Astrocyte of the spinal cord (primary cell): ENCODE measurements at places on chromosomes 2 and 18.

DNA sequence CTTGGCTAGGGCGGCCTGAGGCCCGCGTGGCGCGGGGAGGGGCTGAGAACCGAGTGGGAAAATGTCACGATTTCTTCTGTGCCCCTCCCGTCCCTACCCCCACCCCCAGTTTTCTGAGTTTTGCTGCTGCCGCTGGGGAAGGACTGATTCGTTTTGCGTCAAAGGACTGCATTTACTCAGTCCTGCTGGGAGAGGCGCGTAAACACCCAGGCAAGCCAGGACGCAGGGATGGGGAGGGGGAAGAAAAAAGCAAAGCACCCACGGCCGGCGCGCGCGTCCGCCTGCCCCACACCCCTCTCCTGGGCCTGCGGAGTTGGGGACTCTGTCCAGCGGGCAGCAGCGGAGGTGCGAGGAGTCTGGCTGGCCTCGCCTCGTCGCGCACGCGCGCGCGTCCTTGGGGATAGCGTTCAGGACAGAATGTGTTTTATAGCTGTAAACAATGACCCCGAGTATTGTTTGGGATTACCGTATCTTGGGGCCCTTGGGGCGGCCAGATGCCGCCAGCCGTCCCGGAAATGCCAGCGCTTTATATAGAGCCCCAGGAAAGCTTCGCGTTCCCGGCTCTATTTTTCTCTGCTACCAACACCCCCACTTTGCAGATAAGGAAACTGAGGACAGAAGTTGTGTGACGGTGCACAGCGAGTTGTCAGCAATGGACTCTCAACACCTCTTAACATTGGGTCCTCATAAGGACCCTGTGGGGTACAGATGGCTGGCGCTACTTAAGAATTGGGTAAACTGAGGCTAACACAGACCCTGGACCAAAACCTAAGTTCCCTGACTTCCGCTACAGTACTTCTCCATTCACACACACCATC lies 1.7 kb upstream of the FOSL2 start:
- DNase-seq = peak; percentile 94

GRCh38 chr2:120958623-120959366 lies 223.1 kb downstream of the GLI2 start:
- peak; percentile 9 for DNase-seq

GRCh38 chr2:241804326-241805229 lies 4.4 kb upstream of the NEU4 start:
- DNase-seq = no peak

DNA sequence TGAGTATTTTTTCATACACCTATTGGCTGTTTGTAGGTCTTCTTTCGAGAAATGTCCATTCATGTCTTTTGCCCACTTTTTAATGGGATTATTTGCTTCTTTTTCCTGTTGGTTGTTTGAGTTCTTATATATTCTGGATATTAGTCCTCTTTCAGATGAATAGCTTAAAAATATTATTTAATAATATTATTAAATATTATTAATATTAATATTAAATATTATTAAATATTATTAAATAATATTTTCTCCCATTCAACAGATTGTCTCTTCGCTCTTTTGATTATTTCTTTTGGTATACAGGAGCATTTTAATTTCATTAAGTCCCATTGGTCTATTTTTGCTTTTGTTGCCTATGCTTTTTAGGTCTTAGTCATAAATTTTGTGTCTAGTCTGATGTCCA lies 361.9 kb downstream of the TSN start:
- DNase-seq = no peak
